Activated CD8-positive, alpha-beta memory T cell treated with anti-CD3 and anti-CD28 coated beads, Interleukin-2, amount 10 ng/mL, durations not matched to agents 7 days and 5 days (primary cell): ENCODE measurements at places on chromosomes 7 and 10.

DNA sequence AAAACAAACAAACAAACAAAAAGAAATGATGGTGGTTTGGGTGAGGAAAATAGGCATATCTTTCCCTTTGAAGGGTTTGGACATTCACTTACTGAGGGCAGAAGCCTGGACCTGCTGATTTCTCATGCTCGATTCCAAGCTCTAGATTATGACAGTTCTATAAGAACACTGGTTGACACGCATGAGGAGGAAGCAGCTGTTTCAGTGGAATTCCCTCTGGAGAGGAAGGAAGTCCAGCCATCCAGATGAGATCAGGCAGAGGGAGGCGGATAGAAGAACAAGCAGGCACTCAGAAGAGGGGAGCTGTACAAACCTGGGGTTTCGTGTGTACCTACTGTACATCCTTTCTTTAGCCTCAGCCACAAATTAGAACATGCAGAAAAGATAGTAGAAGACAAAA, 691.9 kb downstream of the INHBA start:
- no peak for DNase-seq

GRCh38 chr7:28078036-28078901, 102.3 kb downstream of the JAZF1 start:
- DNase-seq, result peak; percentile 60

GRCh38 chr7:115019882-115020605, 98.2 kb downstream of the MDFIC start:
- no peak for DNase-seq

GRCh38 chr7:44776211-44776610, 20.3 kb upstream of the PPIA start:
- no peak for DNase-seq

DNA sequence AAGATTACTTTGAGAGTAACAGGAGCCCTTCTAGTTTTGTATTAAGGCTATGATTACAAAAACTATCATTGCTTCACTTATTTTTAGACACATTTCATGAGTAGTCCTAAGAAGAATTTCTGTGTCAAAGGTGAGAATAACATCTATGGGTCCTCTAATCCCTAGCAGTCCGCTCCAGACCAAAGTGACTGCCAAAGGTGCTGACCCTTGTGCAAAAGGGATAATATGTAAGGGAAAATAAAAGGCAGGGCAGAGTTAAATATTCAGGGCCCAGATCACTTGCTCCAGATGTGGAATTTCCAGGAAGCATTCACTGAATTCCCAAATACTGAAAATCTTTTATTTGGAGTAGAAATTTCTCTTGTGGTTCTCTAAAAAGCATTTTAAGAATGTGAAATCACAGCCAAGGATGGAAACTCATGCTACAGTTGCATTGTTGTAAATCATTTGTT, 29.3 kb downstream of the RHOBTB1 start:
- no peak for DNase-seq

DNA sequence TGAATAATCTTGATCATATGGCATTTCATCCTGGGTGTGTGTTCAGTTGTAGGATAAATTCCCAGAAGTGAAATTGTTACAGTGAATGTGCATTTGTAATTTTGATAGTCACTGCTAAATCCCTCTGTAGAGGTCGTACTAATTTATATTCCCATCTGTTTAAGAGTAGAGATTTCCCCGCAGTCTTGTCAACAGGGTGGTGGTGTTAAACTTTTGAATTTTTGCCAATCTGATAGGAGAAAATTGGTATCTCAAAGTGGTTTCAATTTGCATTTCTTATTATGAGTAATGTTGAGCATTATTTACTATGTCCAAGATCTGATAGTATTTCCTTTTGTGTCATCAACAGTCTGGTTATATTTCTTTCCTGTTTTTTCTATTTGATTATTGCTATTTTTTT, 101.7 kb downstream of the AUTS2 start:
- no peak for DNase-seq

DNA sequence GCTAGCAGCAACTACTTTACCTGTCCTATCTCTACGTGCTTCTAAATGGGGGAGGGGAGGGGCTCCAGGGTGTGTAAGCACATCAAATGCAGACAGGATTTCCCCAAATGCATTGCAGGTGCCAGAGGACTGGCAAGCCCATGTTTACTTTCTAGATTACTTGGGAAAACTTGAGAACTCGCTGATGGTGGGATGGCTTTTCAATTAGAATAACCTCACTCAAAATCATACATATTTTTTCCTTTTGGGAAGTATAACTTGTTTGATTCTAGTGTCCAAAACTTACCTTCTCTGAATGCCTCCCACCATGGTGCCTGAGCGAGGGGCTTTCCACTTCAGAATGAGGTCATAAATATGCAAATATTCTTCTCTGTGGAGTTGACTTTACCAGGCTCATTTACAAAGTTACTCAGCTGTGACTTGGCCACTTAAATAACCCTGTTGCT, 191.3 kb upstream of the RHOBTB1 start:
- DNase-seq, result no peak

DNA sequence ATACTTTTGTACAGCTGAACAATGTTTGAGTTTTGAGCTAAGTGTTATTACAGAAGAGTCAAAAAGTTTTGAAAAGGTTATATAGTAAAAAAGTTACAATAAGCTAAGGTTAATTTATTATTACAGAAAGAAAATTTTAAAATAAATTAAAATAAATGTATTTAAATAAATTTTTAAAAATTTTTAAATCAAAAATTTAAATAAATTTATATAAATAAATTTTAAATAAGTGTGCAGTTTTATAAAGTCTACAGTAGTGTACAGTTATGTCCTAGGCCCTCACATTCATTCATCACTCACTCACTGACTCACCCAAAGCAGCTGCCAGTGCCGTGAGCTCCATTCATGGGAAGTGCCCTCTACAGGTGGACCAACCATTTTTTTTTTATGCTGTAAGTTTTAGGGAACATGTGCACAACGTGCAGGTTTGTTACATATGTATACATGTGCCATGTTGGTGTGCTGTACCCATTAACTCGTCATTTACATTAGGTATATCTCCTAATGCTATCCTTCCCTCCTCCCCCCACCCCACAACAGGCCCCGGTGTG, 462.9 kb upstream of the ZMIZ1 start:
- no peak for DNase-seq

DNA sequence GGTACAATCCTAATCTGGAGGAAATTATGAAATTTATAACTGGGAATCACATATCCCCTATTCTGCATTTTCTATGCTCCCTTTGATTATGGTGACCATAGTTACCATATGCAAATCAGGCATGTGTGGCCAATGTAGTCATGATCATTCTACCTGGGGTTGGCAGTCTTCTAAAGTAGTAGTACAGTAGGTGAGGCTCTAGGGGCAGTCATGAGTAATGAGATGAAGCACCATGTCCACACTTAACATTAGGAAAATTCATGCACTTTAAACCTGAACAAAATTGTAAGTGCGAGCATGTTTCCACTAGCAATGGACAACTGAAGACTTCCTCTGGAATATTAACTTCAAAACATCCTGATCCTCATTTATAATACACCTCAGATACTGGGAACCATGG, 545.9 kb downstream of the SUGCT start:
- DNase-seq, result no peak

DNA sequence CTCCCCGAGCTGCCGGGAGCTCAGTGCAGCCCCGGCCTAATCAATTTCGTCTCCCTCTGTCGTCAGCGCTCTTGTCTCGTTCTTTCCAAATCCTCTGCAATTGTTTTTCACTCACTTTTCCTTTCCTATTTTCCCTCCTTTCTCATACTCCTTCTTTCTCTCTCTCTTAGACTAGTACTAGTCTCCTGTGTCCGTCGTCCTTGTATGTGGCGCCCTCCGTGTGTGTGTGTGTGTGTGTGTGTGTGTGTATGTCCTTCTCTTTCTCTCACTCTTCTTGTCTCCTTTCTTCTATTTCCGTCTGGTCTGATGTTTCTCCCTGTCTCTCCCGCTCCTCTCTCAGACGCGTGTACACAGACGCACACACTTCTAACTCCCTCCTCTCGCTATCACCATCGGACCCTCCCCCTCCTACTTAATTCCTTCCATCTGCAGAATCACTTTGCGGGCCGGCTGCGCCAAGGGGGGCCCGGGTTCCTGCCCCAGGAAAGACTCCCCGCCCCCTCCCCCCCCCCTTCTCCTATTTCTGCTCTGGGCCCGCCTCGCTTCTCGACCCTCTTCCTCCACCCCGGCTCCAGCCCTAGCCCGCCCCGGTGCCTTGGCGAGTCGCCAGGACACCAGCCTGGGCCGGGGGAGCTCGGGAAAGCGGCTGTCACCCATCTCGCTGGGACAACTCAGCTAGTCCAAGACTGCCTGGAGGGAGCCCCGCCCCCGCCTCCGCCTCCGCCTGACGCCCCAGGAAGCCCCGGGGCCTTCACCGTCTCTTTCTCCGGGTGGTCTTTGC, 743 bp upstream of the ZCCHC24 start:
- DNase-seq, result peak; percentile 48

DNA sequence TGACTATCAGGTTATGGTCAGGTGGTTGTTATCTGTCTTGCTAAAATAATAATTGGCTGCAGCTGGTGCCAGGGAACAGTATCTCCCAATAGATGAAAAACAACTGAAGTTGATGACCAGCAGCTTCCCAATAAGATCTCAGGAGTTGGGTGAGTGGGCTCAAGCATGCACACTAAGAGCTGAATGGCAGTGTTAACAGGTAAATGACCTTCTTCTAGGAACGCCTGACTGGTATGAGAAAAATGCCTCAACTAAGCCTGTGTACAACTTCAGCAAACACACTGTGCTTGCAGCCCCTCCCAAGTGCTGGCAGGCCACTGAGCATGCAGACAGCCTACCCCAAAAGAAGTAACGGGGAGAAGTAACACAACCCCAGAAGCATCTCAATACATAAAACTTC, 636.9 kb downstream of the ACTR3B start:
- DNase-seq, result no peak

GRCh38 chr10:78575400-78575799, 493.4 kb upstream of the ZMIZ1 start:
- no peak for DNase-seq

- no peak for DNase-seq
Observed at GRCh38 chr10:128050936-128051335, 75.3 kb downstream of the MKI67 start.

DNA sequence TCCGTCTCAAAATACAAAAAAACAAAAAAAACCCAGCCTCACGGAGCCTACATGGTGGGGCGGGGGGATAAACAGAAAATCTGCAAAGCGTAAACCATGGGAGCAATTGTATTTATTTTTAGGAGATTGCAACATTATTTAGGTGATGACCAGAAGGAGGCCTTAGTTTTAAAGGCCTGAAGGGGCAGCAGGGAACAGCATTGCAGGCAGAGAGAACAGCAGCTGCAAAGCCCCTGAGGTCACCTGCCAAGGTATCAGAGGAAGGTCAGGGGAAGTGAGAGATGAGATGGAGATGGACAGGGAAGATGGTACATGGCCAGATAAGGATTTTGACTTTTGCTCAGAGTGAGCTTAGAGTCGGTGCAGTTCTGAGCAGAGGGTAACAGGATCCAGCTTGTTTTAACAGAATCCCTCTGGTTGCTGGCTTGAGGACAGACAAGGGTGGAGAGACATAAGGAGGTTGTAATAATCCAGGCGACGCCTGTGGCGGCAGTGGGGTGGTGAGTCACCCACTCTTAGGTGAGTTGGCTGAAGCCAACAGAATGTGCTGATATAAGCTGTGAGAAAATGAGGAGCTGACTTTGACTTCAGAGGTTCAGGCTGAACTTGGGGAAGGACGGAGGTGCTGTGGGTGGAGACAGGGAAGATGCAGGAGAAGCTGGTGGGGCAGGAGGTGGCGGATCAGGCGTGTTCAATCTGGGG, 82.3 kb upstream of the GTF2I start:
- DNase-seq, result no peak

GRCh38 chr10:29063806-29064644, 224.8 kb upstream of the LYZL1 start:
- DNase-seq, result no peak

- DNase-seq, result peak; percentile 63
Observed at GRCh38 chr10:14971867-14972448, 12.8 kb downstream of the MEIG1 start.

DNA sequence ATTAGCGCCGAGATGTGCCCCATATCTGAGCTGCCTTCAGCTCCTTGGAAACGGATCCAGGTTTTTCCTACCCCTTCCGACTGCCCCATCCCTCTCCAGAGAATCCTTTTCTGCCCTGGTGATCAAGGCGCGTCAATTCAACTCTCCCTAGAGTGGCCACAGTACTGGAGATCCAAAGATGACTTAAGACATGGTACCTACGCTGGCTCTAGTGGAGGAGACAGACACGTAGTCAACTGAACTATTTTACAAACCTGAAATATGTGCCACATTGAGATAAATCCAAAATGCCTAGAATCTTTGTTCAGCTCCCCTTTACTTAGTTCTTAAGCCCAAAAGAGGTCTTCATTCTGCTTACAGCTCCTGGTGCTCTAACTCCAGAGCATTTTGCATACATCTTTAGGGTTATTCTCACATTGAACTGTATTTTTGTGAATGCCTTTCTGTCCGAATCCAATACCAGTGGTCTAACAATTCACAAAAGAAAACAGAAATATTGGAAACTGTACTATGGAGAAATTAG, 444 bp upstream of the TNPO3 start:
- DNase-seq, result no peak

DNA sequence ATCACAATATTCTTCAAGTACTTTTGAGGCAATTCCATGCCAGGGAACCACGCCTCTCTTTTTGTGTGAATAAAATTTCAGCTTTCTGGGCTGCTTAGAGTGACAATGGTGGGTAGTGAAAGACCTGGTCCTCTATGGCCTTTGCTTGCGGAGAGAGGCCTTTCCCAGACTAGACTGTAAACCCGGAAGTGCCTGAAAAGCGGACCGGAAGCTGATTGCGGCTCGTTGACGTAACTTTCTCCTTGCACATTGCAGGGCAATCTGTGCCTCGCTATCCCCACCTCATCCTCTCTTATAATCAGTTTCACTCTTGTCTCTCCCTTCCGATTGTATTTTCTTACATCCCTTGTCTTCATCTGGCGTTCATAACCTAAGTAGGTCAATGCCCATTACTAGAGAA, 310.4 kb downstream of the CAMK1D start:
- no peak for DNase-seq

- no peak for DNase-seq
Observed at GRCh38 chr7:36949711-36950600, 225.7 kb upstream of the AOAH start.

- DNase-seq, result no peak
Observed at GRCh38 chr10:58512491-58513187, at the start of gene BICC1. BICC1 (plus strand) TSS chr10:58512872; CDS start chr10:58513144, 272 bp downstream.

- no peak for DNase-seq
Observed at GRCh38 chr7:27189295-27189996, 4.4 kb upstream of the HOXA11 start.

DNA sequence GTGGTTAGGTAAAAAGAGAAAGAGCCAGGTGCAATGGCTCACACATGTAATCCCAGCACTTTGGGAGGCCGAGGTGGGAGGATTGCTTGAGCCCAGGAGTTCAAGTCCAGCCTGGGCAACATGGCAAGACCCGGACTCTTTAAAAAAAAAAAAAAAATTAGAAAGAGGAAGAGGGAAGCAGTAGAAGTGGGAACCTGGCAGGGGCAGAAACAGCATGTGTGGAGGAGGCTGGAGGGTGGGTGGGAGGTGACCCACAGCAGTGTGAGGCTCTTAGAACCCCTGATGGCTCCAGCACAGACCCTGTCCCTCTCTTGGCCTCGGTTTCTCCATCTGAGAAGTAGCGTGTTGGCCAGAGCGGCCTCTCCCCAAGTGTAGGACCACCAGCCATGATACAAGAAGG, 4.9 kb upstream of the CCL24 start:
- DNase-seq, result no peak

- no peak for DNase-seq
Observed at GRCh38 chr7:131655866-131656265, 99.4 kb upstream of the PODXL start.
